AG04449 (cell line): ENCODE measurements at places on chromosomes 6 and 20.
A peak's percentile ranks its signal among the peaks of the same experiment; 100 is the strongest.

- DNase-seq = no peak
These were observed 21.2 kb upstream of the BHLHE23 start for GRCh38 chr20:63027922-63028389.

- DNase-seq = no peak
These were observed 1.3 kb downstream of the BPIFB1 start for GRCh38 chr20:33284284-33284683.

GRCh38 chr20:57653546-57653900 is 33.3 kb upstream of the ZBP1 start:
- DNase-seq = no peak

- DNase-seq = no peak
These were observed 664.4 kb downstream of the FRK start for GRCh38 chr6:115396112-115396906.

- no peak for DNase-seq
These were observed 15.2 kb upstream of the SPAG4 start for GRCh38 chr20:35600176-35600992.

GRCh38 chr20:25605148-25605547 is 18.7 kb downstream of the NANP start:
- DNase-seq = no peak

DNA sequence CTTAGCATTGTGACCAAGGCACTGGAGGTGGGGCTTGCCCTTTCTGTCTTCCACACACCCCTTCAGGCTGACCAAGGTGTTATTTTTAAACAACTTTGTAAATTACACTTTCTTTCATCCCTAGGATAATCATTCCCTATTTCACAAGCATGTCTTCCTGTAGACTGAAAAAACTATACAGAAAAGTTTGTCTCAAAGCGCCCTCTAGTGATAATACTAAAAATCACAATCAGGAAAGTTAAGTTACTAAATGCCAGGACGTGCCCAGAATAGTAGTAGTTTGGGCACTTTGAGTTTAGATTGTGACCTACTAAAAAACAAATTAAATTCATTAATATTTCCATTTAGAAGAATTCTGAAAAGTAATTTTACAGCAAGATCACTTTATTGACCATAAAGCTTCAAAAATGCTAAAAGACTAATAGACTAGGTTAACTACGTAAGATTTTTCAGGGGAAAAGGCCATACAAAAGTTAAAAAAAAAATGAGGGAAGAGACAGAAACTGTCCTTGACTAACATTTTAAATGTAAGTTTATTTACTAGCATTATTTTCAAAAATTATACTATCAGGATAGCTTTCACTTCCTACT is 123.3 kb upstream of the DUSP22 start:
- DNase-seq = no peak

DNA sequence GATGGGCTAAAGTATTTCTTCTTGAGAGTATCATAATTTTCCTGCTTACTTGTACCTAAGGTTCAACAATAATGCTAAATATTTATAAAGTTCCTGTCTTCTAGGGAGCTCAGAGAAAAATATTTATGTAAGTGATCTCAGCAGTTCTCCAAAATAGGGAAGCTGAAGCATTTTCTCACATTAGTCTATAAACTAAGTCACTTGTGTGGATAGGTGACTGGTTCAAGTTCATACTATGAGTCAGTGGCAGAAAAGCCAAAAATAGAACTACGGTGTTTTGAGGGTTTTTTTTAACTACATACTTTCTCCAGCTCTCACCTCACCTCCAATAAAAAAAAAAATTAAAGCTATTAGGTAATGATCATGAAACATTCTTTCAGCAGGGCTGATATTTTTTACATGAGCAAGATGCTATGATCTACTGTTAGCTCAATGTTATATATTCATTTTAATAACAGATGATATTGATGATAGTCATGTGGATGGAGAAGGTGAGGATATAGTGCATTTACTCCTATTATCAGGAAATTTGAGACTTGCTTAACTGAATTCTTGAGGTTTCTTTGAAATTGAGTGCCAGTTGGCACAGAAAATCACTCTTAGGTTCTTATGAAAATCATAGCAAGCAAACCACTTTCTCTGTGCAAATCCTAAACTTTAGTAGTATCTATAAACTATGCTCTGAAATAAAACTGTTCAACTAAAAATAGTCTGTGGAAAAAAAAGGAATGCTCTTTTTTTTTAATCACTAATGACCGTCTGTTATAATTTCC is 4.1 kb upstream of the MOXD1 start:
- no peak for DNase-seq

- DNase-seq = peak; percentile 36
These were observed 287.3 kb upstream of the FOXQ1 start for GRCh38 chr6:1024587-1024986.

DNA sequence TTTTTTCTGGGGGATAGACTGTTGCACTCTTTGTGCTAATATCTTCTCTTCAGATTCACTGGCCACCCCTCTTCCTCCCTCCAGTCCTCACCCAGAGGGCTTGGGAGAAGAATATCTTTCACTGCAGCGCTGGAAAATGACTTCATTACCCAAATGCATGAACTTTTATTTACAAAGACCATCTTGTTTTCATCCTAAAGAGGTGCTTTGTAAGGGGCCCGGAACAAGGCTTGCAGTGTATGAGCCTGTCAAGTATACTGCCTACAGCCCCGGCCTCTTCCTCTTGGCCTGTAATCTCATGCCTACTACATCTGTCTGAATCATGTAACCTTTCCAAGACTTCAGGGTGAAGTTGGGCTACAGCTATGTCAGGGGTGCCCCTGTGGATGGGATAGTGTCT is 554 bp upstream of the LAMA4 start:
- DNase-seq = no peak

DNA sequence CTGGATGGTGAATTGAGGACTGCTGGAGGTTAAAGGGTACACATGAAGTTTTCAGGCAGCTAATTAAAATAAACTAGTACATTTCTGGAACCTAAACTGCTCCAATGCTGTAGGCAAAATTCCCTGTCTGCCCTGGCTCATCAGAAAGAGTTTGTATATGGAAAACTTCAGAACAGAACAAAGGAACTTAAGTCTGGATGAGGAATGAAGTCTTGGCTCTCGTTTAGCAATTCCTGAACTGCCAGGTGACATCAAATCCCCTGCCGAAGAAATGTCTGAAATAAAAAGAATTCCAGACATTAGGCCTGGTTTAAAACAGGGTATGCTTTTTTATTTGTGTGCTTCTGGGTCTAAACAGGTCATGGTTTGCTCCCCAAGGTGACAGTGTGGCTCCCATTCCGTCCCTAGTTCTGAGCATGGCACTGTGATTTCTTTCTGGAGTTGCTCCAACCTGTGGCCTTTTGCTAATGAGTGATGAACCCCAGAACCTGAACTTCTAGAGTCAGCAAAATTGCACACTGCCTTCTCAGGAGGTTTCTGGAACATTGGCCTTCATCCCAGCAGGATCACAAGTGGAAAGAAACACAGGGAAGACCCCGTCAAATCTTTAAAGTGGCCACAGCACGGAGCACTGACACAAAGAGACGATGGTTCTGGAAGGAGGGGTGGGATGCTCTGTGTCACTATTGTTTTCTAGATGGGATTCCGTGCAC is 129.4 kb upstream of the NAA20 start:
- DNase-seq = no peak

- DNase-seq = no peak
These were observed 5.6 kb downstream of the NR2E1 start for GRCh38 chr6:108171291-108171917.

GRCh38 chr6:6890400-6890858 is 217.3 kb upstream of the RREB1 start:
- DNase-seq = no peak

- DNase-seq = no peak
These were observed 1.5 kb upstream of the RREB1 start for GRCh38 chr6:7106215-7106751.

GRCh38 chr6:11333132-11333849 is 100.8 kb upstream of the NEDD9 start:
- DNase-seq = no peak

- DNase-seq = no peak
These were observed 42.8 kb downstream of the GPR6 start for GRCh38 chr6:110020888-110021287.

GRCh38 chr6:53375847-53376246 is 27.1 kb upstream of the ELOVL5 start:
- DNase-seq = no peak

- no peak for DNase-seq
These were observed 200.7 kb downstream of the BCAS1 start for GRCh38 chr20:53869466-53870258.

DNA sequence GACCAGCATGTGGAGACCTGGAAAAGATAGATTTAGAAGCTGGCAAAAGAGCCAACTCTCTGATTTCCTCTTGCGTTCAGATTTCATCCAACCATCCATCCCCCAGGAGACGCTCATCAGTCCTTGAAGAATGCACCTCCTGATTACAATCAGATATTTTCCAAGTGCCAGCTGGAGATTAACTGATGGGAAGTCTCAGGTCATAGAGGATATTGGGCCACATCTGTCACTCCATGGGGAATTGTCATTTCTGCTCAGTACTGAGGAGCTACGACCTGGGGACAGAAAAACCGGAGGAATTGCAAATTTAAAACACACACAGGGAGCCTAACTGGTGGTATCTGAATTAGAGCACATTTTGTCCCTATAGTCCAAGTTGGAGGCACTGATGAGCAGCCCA is 496.2 kb upstream of the SULF2 start:
- no peak for DNase-seq

- DNase-seq = no peak
These were observed 75.1 kb downstream of the SEL1L2 start for GRCh38 chr20:13915284-13915683.
